ENCODE measurements at places on chromosomes 5 and 9.

- DNase-seq = no peak
Measured at GRCh38 chr9:75369989-75370388, 281.7 kb downstream of the OSTF1 start.

- DNase-seq = no peak
Measured at GRCh38 chr5:151243564-151243963, 9.4 kb upstream of the GM2A start.

DNA sequence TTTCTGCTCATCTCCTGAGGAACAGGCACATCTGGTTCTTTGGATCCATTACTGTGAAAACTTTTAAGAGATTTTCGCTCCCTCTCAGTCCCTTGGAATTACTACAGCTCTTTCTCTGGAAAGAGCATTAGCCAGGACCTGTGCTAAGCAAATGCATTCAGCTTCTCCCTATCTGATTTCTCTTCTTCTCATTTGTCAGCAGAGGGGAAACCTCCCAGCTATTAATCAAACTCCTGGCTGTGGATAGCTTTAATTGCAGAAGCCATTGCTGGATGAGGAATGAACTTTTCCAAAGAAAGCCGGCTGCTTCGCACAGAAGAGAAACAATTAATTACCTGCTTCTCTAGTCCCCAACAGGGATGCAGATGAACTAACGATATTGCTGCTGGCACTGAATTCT is 37.9 kb downstream of the TLR4 start:
- DNase-seq = no peak

DNA sequence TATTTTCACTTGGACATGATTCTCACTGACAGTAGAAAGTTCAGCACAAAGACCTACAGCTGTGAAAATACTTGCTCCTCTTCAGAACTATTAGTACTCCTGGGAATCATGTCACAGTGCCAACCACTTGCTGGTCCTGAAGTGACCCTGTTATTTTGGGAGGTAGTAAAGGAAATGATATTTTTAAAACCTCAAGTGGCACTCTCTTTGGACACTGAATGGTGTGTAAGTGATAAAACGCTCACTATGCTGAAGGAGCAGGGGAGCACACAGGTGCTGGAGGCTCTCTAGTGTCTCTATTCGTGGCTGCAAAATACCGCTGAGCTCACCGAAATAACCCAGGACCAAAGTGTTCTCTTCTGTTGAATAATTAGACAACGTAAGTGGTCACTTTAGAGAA is 76.9 kb upstream of the SPATA31D4 start:
- DNase-seq = no peak

GRCh38 chr5:160071516-160071915 is 47.7 kb downstream of the PWWP2A start:
- DNase-seq = no peak
